Stimulated activated CD8-positive, alpha-beta memory T cell treated with anti-CD3 and anti-CD28 coated beads, Interleukin-4, amount 100 ng/mL, for 1 hour (primary cell): ENCODE measurements at places on chromosomes 5 and 9.

DNA sequence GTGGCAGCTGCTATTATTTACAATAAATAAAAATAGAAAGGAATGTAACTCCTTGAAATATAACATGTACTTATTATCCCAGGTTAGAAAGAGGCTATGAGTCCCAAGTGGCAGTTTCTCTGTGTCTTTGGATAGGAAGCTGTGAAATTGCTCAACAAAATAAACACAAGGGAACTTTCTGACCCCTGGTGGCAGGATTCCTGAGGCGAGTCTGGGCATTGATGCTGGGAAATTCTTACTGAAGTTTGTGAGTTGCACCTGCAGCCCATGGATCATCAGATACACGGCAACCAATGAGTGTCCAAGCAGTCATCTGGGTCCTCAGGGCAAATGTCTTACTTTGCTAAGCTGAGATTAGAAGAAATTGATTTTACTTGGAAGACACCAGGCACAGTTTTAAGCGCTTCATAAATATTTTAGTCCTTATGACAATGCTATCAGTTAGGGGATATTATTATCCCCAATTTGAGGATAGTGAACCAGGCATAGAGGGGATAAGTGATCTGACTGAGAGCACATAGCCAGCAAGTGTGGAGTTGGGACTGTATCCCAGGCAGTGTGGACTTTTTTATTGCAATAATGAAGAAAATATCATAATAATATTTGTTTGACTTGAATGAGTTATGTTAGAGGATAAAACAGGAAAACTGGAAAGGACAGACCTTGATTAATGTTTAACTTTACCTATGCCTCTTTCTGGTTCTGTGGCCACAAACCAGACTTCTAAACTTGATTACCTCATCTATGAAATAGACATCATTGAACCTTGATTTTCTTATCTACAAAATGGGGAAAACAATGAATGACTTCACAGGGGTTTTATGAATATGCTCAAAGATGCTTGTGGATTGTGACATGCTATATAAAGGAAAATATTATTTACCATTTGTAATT lies 265.5 kb upstream of the ADAMTSL1 start:
- DNase-seq = no peak

DNA sequence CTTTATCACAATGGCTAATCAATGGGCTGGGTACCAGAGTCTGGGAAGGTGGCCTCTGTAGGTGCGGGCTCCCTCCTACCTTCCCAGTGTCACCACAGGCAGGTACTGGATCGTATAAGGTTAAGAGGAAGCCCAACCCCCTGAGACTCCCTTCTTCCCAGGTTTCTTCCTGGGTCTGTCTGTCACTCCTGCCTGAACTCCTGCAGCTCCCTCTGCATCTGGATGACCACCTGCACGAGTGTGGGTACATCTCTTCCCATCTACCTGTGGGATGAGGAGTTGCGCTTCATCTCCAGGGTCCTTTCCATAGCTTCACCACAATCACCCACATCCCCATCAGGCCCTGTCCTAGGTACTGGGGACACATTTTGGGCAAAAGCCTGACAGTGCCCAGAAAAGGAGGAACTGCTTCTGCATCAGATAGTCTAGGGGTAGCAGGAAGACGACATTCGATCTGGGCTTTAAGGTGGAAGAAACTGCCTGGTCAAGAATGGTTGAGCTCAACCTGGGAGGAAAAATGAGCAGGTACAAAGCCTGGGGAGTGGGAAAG lies 112.2 kb upstream of the ALDH1B1 start:
- DNase-seq = no peak

- DNase-seq = no peak
Observed at GRCh38 chr5:17103461-17103860, 114.0 kb upstream of the BASP1 start.

- DNase-seq = no peak
Observed at GRCh38 chr5:40260361-40260760, 419.4 kb upstream of the PTGER4 start.

- DNase-seq = no peak
Observed at GRCh38 chr5:150626853-150627276, 13.6 kb upstream of the SYNPO start.

- DNase-seq = no peak
Observed at GRCh38 chr9:109767404-109767803, 12.6 kb upstream of the PALM2AKAP2 start.

DNA sequence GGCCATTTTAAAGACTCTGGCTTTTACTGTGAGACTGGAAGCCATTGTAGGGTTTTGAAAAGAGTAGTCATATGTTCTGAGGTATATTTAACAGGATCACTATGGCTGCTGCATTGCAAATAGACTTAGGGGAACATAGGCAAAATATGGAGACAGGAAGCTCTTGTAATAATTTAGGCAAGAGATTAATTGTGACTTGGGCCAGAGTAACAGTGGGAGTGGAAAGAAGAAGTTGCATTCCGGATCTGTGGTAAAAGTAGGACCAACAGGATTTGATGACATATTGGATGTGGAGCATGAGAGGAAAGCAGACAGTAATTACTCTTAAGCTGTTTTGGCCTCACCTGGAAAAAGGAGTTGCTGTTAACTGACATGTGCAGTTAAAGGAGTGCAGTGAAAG lies 85.6 kb downstream of the SMIM15 start:
- no peak for DNase-seq

DNA sequence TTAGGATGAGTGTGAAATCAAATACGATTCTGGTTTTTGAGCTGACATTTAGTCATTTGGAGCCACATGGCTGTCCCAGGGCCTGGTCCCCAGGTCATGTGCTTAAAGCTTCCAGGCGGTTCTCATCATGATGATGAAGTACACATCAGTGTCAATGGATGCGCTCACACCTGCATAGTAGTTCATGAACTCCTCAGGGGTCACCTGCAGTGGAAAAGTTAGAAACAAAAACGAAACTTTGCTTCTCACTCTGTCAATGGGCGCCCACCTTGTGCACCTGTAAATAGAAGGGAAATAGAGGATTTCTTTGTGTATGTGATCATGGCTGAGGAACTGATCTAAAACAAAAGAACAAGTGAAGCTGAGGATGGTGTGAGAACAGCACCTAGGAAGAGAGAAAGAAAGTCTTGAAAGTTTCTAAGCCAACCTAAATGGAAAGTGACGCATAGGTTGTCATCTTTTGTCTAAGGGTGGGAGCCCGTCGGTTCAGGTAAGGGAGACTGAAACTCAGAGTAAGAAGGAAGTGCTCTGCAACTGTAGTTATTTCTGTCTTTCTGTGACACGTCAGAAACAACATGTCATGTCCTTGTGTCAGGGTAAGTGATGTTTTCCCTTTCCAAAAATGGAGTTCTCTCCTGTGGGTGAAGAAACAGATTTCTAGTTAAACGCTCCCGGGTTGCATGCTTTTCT lies 33.8 kb downstream of the CAPSL start:
- DNase-seq = no peak

- DNase-seq = no peak
Observed at GRCh38 chr5:171606414-171607024, 179.1 kb upstream of the SMIM23 start.

- no peak for DNase-seq
Observed at GRCh38 chr5:115068239-115069086, 101.2 kb downstream of the TRIM36 start.

DNA sequence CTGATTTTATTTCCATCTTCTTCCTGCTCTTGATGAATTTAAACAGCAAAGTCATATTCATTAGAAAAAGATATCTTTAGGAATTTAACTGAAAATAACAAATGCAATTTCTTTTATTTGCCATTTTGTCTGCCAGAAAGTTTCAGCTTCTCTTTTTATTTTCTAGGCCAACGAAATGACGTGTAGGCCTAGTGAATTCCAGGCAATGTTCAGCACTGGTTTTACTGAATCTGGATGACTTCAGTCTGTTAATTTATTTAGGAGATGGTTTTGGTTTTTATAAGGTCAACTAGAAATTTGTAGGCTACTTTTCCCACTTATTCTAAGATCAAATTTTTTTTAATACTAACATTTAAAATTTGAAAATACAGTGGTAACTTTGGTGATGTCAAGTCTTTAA lies 129.1 kb upstream of the VCAN start:
- no peak for DNase-seq
